Right ventricle myocardium inferior (tissue), 1 donor: ENCODE measurements at places on chromosomes 5 and 9. TPM values are rescaled to one million over a fixed set of nuclear protein-coding genes. Genes with fewer than 3 reads are reported as not detected.

Gene SOX30
- 0.19 TPM for total RNA-seq

Gene ZBED3
- 6.5 TPM for total RNA-seq

Gene EFNA5
- total RNA-seq = 28.5 TPM

Gene INPP5E
- 10.8 TPM for total RNA-seq

Gene MARCOL
- not detected for total RNA-seq

Gene SV2C
- total RNA-seq = 0.22 TPM

Gene SYNPO
- 587 TPM for total RNA-seq

Gene IL5
- not detected for total RNA-seq

Gene AHRR
- total RNA-seq = 2.1 TPM

DNA sequence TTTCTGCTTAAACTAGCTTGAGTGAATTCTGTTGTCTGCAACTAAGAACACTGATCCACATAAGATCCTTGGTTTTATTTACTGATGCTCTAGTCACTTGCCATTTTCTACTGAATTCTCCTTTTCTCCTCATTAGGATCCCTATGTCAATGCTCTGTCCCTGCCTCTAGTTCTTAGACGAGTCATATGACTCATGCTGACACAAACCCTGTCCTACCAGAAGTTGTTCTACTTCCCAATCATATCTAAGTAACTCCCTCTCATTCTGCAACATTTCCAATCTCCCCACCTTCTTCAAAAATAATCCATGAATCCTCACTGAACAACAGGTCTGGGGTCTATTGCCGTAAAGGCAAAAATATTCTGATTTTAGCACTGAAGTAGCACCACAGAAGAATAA is 47.1 kb upstream of the DMRT1 start:
- no peak for DNase-seq

DNA sequence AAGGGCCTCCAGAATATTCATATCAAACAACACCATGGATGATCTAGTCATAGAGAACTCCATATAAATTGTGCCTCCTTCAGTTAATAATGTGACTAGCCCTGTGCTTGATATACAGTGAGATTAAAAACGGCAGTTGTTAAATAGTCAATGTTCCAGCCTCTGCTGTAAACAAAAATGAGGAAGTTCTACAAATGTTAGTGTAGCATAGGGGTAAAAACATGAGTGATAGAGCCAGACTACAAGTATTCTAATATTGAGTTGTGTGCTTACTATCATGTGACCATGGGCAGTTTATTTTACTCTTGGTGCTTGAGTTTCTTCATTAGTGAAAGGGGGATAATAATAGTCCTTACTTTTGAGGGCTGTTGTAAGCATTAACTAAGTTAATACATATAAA is 43.3 kb upstream of the SLCO6A1 start:
- no peak for DNase-seq

- DNase-seq = no peak
Measured at GRCh38 chr5:79962575-79963222, 28.4 kb downstream of the MTX3 start.

DNA sequence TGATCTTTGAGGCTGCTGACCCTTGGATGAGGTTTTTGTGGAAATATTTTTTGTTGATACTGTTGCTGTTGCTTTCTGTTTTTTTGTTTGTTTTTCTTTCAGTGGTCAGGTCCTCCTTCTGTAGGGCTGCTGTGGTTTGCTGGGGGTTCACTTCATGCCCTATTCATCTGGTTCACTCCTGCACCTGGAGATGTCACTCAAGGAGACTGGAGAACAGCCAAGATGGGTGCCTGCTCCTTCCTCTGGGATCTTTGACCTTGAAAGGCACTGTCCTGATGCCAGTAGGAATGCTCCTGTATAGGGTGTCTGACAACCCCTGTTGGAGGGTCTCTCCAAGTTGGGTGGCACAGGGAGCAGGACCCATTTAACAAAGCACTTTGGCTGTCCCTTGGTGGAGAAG is 67.0 kb upstream of the ACTBL2 start:
- DNase-seq = no peak
